ENCODE measurements at places on chromosomes 3 and 15.

DNA sequence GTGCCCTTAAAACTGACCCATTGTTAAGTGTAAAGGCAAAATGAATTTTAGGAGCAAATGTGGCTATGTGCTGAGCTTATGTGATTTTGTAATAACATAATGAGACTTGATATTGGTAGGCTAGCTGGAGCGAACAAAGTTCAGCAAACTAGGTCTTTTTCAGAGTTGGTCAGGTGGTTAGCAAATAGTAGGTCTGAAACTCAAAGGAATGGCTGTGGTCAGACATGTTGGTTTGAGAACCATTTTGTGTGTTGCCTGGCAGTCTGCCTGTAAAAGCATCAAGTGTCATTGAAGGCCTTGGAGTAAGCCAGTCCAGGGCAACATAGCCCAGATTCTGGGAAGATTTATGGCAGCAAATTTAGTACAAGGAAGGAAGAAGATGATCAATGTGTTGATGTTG, 16.4 kb downstream of the FBXO22 start:
- no peak for DNase-seq

DNA sequence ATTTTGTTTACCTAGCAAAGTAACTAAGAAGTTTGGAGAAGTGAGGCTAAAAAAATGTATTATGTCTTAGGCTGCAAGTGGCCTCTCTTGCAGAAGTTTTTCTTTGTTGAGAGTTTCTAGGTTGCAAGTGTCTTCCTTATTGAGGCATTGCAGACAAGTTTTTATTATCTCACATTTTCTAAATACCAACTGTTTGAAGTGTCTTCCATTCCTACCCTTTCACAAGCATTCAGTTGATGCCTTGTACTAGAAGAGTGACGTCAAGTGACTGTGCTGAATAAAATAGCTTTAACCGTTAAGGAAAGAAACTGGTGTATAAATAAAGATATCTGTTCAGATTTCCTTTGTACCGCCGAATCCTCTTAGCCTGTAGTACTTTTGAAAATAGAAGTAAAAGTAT, 123.3 kb downstream of the ALCAM start:
- DNase-seq, result no peak

DNA sequence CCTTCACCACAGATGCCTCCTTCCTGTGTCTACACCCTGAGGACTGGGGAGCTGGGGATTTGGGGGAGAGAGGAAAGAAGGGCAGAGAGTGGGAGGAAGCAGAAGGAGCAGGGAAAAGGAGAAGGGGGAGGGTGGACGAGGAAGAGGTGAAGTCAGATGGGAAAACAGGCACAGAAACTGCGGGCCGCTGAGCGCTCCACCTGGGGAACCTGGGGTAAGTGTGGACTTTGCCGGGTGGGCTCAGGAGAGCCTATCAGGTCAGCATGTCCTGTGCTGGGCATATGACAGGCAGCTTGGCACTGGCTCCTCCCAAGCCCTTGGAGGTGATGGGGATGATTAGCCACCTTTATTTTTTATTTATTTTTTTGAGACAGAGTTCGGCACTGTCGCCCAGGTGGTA, 62.6 kb downstream of the CORO2B start:
- DNase-seq, result no peak

GRCh38 chr3:5305684-5305989, 118.1 kb downstream of the EDEM1 start:
- DNase-seq, result no peak

- DNase-seq, result no peak
Measured at GRCh38 chr15:100926971-100927756, 8.0 kb downstream of the LRRK1 start.

DNA sequence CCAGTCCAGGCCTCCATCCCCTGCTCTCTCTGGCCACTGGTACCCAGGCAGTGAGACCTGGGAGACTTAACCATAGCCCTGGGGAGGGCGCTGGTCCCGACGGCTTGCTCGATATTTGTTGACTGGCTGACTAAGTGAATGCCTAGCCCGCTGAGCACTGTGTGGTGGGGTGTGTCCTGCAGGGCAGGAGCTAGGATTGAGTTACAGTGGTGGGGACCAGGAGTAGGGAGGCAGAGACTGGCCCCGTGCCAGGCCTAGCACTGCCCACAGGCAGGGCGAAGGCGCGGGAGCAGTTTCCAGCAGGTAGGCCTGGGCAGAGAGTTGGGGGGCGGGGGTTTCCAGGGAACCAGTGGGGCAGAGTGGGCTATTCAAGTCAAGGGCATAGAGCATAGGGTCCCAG, at the start of gene VILL:
TSS of gene VILL (plus strand) at position 260 of the 400 bp plus-strand sequence. CDS start 2,887 bp downstream, outside the sequence.
- no peak for DNase-seq

GRCh38 chr3:171678971-171679492, 131.3 kb downstream of the PLD1 start:
- no peak for DNase-seq

- DNase-seq, result no peak
Measured at GRCh38 chr3:80350771-80351170, 583.0 kb upstream of the ROBO1 start.

DNA sequence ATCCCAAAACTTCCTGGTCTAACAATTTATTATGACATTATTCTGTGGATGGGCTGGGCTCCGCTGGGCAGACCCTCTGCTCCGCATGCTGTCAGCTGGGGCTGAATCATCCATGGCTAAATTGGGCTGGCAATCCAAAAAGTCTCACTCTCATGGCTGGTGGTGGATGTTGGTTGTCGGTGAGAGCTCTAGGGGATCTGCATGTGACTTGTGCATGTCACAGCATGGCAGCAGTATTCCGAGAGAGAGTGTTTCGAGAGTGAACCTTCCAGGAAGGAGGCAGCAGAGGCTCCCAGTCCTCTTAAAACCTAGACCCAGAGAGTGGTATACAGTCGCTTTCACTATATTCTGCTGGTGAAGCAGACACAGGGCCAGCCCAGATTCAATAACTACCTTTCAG, 9.9 kb downstream of the RARB start:
- DNase-seq, result no peak

- DNase-seq, result no peak
Measured at GRCh38 chr15:26773917-26774316, 1.1 kb upstream of the GABRB3 start.

- no peak for DNase-seq
Measured at GRCh38 chr3:21390136-21390535, 360.9 kb downstream of the ZNF385D start.
